ENCODE measurements at places on chromosomes 3 and 15.

DNA sequence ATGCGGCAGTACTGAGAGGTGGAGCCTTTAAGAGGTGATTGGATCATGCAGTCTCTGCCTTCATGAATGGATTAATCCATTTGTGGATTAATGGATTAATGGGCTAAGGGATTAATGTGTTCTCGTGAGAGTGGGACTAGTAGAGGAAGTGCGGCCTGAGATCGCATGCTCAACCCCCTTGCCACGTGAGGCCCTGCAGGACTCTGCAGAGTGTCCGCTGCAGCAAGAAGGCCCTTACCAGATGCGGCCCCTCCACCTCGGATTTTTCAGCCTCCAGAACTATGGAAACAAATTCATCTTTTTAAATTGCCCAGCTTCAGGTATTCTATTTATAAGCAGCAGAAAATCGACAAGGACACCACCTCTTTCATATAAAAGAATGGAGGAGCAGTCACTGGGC is 148.8 kb downstream of the TPRA1 start:
- DNase-seq: no peak

DNA sequence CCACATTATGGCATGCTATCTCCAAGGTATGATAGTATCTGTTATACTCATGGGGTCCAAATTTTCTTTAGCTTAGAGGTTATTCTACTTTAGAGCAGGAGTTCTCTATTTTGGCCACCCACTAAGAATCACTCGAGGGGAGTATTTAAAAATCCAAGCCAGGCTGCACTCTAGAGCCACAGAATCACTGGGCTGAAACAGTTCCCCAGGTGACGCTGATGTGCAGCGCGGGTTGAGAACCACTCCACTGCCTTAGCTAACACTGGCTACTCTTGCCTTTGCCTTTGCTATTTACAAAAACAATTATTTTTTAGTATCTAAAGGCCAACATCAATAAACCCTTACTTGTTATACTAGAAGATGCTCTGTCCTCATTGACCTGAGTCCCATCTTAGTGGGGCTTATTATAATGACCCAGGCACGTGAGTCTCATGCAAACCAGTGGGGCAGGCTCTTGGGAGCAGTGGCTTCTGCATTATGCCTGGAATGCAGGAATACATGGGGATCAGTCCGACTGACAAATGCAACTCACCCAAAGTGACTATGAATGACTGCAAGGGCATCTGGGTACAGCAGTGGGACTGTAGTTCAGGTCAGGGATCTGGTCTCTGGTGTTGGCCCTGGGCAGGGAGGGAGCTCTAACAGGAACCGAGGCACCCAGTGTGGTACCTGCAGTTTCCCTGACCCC is 21.7 kb upstream of the CGNL1 start:
- DNase-seq: no peak

- peak; percentile 5 for DNase-seq
These were observed 1260.4 kb downstream of the ROBO1 start for GRCh38 chr3:78507196-78507984.

- peak; percentile 43 for DNase-seq
These were observed 48.4 kb downstream of the GOLIM4 start for GRCh38 chr3:168047190-168047795.

- DNase-seq: no peak
These were observed 8.6 kb downstream of the CLEC3B start for GRCh38 chr3:45034612-45035252.

DNA sequence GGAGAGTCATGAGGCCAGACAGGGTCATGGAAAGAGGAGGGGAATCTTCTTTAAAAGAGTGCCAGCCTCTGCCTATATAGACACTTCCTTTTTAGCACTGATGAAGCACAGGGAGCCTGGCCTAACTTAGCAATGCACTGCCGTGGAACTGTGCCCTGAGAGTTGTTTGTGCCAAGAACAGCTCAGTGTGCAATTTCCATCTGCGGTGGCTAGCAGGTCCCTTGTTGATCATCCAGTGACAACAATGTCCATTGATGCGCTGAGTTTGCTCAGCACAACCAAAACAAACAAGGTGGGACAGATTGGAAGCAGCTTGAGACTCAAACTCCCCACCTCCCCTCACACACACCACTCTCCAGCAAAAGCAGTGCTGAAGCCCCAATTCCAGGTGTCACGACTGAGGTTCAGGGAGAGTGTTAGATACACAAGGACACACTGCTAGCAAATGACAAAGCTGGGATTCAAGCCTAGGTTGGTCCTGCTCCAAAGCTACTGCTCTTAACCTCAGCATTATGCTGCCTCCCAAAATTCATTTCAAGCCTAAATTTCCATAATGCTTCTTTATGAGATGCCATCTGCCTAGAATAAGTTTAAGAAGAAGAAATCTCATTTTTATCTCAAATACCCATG is 316.6 kb upstream of the UBE2E2 start:
- DNase-seq: no peak

DNA sequence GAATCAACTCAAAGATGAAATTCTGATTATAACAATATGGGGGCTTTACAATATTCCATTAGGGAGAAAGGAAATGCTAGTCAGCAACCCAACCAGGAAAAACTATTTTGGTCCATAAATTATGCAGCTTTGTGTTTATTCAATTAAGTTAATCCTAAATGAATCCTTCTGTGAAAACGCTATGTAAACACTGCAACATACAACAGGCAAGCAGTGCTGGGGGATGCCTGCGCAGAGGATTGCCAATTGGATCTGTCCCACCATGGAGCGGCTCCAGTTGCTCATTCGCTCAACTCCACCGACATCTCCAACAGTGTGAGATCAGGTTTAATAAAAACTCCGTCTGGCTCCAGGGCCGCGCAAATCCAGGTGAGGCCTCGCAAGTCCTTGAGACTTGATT is 290.5 kb upstream of the VEPH1 start:
- no peak for DNase-seq

DNA sequence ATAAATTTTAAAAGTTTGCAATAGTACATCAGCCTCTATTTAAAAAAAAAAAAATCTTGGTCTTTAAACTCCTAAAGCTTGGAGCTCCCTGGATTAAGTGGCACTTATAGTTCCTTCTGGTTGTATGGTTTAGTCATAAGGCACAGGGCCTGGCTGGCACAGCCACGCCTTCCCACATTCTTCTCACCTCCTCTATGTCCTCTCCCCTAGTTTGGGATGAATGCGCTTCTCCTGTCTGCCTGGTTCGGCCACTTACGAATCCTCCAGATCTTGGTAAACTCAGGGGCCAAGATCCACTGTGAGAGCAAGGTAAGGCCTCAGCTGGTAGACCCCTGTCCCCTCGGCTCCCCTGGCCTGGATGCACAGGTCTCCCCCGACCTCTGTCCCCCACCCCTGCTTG is 10.0 kb downstream of the ANKDD1A start:
- DNase-seq: no peak
